ENCODE measurements at places on chromosomes 11 and 22. TPM values are rescaled to one million over a fixed set of nuclear protein-coding genes. Genes with fewer than 3 reads are reported as not detected.

DNA sequence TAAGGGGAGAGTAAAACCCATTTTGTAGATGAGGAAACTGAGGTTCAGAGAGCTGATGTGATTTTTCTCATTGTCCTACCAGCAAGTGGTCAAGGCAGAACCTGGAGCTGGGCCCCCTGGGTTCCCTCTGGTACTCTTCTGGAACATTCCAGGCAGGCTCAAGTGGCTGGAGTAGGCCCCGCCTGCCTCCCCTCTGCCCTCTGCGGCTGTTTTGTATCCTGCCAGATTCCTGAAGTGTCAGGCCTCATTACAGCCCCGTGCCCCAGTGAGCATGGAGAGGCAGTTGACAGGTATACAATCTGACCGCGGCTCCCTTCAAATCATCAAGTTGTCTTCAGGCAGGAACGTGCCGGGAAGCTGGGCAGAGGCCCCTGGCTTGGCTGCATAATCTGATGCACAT is 94.6 kb upstream of the CD82 start:
- no peaks in the 10 kb centered on the region for H3K4me1 ChIP-seq
- no peak for DNase-seq
- H3K27me3 ChIP-seq, result no peaks in the 10 kb centered on the region
- no peaks in the 10 kb centered on the region for H3K36me3 ChIP-seq
- no peak overlapping the region for H3K27ac ChIP-seq

CCDC73 gene
- total RNA-seq, result 0.59 TPM

DNA sequence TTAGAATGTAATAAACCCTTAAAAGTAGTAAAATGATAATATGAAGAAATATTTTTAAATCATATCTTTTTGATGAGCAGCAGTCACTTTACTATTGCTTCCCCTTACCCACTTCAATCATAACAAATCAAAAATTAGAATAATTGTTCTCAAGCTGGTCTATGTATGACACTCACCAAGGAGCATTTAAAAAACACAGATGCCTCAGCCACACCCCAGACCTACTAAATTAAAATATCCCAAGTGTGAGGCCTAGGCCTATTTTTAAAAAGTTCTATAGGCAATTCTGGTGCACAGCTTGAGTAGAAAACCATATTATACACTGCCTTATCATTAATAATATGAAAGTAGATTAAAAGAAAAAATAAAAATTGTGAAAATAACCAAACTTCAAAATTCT is 15.2 kb downstream of the KIF18A start:
- no peaks in the 10 kb centered on the region for H3K4me1 ChIP-seq
- H3K27ac ChIP-seq, result no peak overlapping the region
- no peak overlapping the region for H3K4me3 ChIP-seq
- H3K36me3 ChIP-seq, result no peaks in the 10 kb centered on the region
- no peaks in the 10 kb centered on the region for H3K27me3 ChIP-seq

NCAPD3 gene
- 8.8 TPM for total RNA-seq

DNA sequence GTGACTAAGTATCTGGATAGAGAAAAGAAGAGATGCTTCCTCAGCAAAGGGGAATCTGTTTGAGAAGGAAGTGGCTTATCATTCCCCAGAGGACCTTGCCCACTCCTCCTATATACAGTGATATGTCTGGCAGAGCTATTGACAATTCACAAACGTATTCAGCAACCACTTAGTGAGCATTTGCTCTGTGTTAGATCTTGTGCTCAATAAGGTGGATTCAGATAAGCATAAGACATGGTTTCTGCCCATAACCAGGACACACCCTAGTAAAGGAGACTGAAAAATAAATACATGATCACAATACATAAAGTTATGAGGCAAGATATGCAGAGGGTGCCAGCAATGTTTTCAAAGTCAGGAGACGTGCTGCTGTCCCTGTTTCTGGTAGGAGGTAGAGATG is 1.4 kb downstream of the TMEM9B start:
- H3K27me3 ChIP-seq, result no peaks in the 10 kb centered on the region
- no peak for DNase-seq
- peak overlapping the region; percentile 96 for H3K27ac ChIP-seq
- H3K4me3 ChIP-seq, result no peak overlapping the region
- peaks cover 61% of the 10 kb centered on the region for H3K4me1 ChIP-seq
- H3K36me3 ChIP-seq, result peaks cover under 1% of the 10 kb centered on the region

PKNOX2 gene
- total RNA-seq, result 6.3 TPM

- DNase-seq, result no peak
- H3K4me3 ChIP-seq, result no peak overlapping the region
- no peak overlapping the region for H3K27ac ChIP-seq
- no peaks in the 10 kb centered on the region for H3K4me1 ChIP-seq
- H3K27me3 ChIP-seq, result no peaks in the 10 kb centered on the region
- H3K36me3 ChIP-seq, result no peaks in the 10 kb centered on the region
These were observed 61.5 kb downstream of the BTG4 start for GRCh38 chr11:111450480-111451320.

DNA sequence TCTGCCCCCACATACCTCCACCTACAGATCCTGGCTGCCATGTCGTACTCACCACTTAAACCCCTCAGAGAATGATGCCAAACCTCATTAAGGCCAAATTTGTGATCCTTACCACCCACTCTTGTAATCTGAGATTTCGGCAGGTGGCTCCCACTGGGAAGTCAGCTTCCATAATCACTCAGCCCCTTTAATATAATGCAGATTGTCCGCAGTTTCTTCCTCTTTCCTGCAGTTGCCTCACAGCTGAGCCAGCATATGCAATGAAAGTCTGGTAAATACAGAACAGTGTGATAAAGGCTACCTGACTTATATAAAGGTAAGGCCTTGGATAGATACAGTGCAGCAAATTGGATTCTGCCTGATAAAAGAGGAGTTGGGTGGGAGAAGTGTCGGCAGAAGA is 515.2 kb upstream of the TENM4 start:
- no peak overlapping the region for H3K27ac ChIP-seq
- H3K27me3 ChIP-seq, result no peaks in the 10 kb centered on the region
- DNase-seq, result no peak
- no peaks in the 10 kb centered on the region for H3K36me3 ChIP-seq
- H3K4me3 ChIP-seq, result no peak overlapping the region

- H3K27ac ChIP-seq, result peak overlapping the region; percentile 9
- no peaks in the 10 kb centered on the region for H3K4me1 ChIP-seq
- no peaks in the 10 kb centered on the region for H3K27me3 ChIP-seq
- H3K4me3 ChIP-seq, result no peak overlapping the region
These were observed 23.8 kb downstream of the CD44 start for GRCh38 chr11:35162745-35163144.

- no peaks in the 10 kb centered on the region for H3K4me1 ChIP-seq
- peaks cover 8% of the 10 kb centered on the region for H3K36me3 ChIP-seq
- H3K4me3 ChIP-seq, result no peak overlapping the region
- no peaks in the 10 kb centered on the region for H3K27me3 ChIP-seq
These were observed 8.3 kb downstream of the CYB561A3 start for GRCh38 chr11:61353131-61354067.

GRCh38 chr11:134052988-134053945 is 15.6 kb upstream of the JAM3 start:
- H3K36me3 ChIP-seq, result no peaks in the 10 kb centered on the region
- H3K27me3 ChIP-seq, result no peaks in the 10 kb centered on the region
- DNase-seq, result no peak
- peaks cover 26% of the 10 kb centered on the region for H3K4me1 ChIP-seq

KRTAP5-11 gene
- total RNA-seq, result not detected

DNA sequence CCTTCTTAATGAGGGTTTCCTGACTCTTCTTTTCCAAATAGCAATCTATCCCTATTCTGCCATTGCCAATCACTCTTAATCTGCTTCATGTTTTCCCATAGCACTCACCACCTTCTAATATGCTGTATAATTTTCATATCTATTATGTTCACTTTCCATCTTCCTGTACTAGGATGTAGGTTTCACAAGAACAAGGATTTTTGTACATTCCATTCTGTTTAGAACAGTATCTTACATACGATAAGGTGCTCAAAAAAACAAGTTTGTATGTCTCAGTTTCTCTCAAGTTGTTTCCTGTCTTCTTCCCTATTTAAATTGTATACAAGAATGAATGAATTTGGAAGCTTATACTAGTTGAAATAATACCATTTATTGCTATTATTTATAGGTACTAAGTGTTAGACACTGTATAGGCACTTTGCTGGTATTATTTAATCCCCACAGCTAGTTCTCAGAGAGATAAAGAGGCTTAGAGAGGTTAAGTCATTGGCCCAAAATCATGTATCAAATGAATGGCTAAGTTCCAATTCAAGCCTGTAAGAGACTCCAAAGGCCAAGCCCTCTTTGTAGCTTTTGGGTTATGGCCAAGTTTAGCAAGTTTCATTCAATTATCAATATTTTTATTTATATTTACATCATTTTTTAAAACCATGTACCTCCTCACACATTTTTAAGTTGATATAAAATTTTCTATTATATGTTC is 134.7 kb downstream of the PAX6 start:
- no peaks in the 10 kb centered on the region for H3K36me3 ChIP-seq
- H3K27me3 ChIP-seq, result no peaks in the 10 kb centered on the region
- no peak overlapping the region for H3K27ac ChIP-seq
- DNase-seq, result no peak
- no peaks in the 10 kb centered on the region for H3K4me1 ChIP-seq
- H3K4me3 ChIP-seq, result no peak overlapping the region

GRCh38 chr11:78351979-78352841 is 65.4 kb downstream of the GAB2 start:
- peak overlapping the region; percentile 89 for H3K27ac ChIP-seq
- H3K4me3 ChIP-seq, result no peak overlapping the region
- no peaks in the 10 kb centered on the region for H3K27me3 ChIP-seq

- H3K4me1 ChIP-seq, result no peaks in the 10 kb centered on the region
- no peak for DNase-seq
- H3K27me3 ChIP-seq, result no peaks in the 10 kb centered on the region
These were observed 44.0 kb upstream of the OPCML start for GRCh38 chr11:133576351-133576750.

KCNA4 gene
- total RNA-seq, result 0.59 TPM

- no peak for DNase-seq
- H3K4me3 ChIP-seq, result no peak overlapping the region
These were observed 982 bp upstream of the SHANK3 start for GRCh38 chr22:50671641-50672040.

MEI1 gene
- 0.44 TPM for total RNA-seq

RASSF10 gene
- total RNA-seq, result not detected

BSCL2 gene
- total RNA-seq, result 149 TPM

Data from tibial nerve (tissue), 4 donors.